Left lung (tissue), 14 donors: ENCODE measurements at places on chromosomes 3 and 15.

DNA sequence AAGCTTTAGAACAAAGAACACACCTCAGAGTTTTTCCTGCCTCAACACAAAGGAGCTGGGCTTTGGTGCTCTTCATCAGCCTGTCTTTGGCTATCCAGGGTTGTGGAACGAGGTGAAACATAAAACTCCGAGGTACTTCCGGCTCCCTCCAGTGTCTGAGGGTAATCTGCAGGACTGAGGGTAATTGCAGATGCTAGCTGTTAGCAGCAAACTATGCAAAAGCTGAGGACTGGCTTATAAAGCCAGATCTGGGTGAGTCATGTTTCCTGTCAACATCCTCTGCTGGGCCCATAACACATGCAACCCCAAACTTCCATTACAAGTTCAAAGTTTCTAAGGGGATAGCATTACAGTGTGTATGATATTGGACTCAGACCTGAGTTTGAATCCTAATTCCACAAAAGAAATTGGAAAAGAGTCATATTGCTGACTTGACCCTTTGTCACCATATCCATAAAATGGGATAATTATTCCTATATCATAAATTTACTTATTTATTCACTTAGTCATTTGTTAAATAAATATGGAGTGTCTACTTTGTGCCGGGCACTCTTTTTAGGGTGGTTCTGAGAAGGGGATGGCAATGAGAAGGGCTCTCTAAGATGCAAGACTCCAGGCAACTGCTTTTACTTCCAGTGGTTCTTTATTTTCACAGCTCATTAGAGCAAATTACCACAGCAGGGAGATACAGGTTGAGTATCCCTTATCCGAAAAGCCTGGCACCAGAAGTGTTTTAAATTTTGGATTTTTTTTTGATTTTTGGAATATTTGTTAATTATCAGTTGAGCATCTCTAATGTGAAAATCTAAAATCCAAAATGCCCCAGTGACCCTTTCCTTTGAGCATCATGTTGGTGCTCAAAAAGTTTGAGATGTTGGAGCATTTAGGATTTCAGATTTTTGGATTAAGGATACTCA, 9.5 kb upstream of the TRIM69 start:
- no peak for DNase-seq

DNA sequence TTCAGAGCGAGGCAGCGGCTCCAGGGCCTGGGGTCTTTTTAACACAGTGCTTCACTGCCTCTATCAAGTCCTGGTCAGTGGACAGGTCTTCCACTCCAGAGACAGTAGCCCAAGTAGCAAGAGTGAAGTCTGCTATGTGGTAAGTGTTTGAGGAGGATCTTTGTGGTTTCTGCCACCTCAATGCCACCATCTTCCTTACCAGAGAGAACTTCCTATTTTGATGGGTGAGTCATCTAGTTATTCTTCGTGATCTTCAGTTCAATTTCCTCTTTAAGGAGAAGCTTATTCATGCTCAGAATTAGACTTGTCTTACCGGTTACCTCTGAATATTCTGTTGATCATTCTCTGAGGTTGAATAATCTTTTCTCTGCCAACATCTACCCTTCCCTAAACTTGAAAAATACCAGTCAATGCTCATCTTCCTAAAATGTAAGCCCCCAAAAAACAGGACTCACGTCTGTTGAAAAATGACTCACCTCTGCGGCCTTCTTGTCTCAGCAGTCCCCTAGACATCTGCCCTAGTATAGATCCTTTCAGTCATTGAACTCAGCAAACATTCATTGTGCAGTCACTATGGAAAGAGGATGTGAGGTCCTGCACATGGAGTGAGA, 32.2 kb upstream of the BCL6 start:
- DNase-seq: peak; percentile 49

DNA sequence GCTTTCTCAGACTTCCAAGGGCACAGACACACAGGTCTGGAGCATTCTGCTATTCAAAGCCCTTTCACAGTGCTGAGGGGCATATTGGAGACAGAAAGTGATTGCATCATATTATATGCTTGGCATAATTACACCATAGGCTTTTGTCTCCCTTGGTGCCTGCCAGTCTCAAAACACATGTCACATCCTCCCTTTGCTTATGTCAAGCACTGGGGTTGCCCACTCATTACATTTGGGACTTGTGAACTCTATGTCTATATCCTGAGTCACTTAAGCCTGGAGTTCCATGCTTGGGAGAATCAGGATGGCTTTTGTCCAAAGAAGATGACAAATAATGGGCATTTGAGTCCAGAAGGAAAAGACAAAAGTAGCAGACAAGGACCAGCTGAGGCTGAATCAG, 12.3 kb upstream of the PDZRN3 start:
- DNase-seq: no peak

GRCh38 chr3:100744671-100745070, 35.4 kb downstream of the TFG start:
- DNase-seq: no peak
